ENCODE measurements at places on chromosomes 5 and 9.

- peak; percentile 74 for DNase-seq
Measured at GRCh38 chr9:113011911-113012381, at the start of gene ZNF883. Gene ZNF883, minus strand, starts transcription at chr9:113012192.

DNA sequence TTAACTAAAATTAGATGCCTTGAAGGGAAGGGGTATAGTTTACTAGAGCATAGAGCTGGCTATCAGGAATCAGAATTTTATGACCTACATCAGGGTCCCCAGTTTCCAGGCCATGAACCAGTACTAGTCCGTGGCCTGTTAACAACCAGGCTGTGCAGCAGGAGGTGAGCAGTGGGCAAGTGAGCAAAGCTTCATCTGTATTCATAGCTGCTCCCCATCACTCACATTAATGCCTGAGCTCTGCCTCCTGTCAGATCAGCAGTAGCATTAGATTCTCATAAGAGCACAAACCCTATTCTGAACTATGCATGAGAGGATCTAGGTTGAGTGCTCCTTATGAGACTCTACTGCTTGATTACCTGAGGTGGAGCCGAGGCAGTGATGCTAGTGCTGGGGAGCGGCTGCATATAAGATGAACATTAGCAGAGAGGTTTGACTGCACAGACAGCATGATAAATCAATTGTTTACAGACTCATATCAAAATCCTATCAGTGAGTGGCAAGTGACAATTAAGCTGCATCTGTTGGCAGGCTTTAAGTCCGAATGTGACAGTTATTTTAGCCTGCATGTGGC is 44.6 kb downstream of the TAF11L14 start:
- no peak for DNase-seq

GRCh38 chr5:30808996-30809395 is 384.5 kb upstream of the CDH6 start:
- DNase-seq, result no peak

GRCh38 chr9:18795947-18796671 is 236.9 kb downstream of the SAXO1 start:
- DNase-seq, result no peak

GRCh38 chr9:16386827-16387077 is 483.7 kb downstream of the BNC2 start:
- DNase-seq, result no peak

GRCh38 chr5:76445063-76445462 is 42.0 kb downstream of the IQGAP2 start:
- no peak for DNase-seq

DNA sequence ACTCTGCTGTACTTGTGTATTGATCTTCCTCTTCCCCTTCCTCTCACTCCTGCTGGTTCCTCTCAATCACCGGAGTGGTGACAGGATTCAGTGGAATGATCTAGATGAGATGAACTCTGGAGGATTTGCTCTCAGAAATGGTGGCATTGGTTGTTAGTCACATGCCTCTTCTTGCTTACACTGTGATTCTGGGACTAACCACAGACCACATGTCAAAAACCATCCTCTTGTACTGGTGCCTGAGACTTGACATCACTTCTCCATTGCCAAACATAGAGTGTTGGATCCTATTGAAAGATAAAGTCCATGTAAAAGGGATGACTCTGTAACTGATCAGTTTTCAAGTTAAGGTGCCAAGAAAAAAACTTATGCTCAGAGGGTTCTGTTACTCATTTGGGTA is 506.5 kb downstream of the DMAC1 start:
- DNase-seq, result no peak

GRCh38 chr5:172110921-172111851 is 76.8 kb downstream of the STK10 start:
- DNase-seq, result peak; percentile 75

DNA sequence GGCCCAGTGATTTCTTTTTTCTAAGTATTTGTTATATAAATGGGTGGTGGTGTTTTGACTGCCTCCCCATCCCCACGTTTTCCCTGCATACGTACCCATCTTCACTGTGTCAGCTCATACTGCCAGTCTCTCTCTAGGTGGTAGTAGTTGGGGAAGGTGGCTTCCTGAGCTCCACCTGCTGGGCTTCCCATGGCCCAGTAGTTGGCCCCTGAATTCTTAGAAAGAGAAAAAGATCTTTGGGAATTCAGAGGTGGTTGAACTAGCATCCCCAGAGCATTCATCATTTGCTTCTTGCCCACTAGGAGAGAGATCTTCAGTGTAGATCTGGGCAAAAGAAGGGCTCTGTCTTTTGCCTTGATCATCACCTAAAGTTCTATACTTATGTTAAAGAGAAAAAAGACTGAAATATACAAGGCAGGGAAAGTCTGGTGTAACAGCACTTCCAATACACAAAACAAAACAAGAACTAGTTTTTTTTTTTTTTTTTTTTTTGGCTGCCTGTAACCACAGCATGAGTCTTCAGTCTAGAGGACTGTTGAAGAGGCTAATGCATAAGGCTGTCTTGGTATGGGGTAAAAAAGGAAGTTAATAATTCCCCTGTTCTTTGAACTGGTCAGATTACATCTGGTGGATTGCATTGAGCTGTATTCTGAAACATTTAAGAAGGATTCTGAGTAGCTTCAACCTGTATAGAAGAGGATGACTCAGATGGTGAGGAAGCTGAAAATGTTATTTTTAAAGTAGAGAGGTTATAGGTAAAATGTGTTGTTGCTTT is 128.7 kb downstream of the ATG10 start:
- no peak for DNase-seq

- DNase-seq, result no peak
Measured at GRCh38 chr9:129610213-129610472, 10.8 kb downstream of the C9orf50 start.

DNA sequence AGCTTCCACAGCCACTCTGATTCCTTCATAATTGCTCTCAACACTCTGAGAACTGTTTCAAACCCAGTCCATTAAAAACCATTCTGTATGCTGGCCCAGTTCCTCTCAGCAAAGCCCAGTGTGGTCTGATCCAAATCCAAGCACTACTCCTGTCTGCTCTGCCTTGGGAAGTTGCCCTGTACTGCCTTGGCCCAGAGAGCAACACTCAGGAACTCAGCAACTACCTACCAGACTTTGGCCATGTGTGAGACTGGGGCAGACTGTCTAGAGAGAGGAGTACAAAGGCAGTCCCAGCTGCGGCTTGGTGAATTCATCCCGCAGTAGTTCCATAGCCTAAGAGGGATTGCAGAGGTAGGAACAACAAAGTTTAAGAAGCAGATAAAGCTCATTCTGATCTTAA is 214.4 kb downstream of the MCTP1 start:
- no peak for DNase-seq

DNA sequence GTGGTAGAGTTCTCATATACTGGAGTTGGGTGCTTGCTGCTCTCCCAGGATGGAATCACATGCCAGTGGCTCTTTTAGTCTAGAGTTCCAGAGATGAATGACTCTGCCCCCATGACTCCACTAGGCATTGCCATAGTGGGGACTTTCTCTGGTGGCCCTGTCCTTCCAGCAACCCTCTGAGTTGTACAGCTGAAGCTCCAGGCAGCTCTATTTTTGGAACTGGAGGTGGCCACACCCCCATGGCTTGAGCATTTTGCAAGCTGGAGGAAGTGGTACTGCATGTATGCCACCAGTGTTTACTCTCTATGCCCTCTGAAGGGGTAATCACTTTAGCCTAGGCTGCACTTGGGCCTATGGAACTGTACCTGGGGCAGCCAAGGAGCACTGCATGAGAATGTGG is 112.6 kb downstream of the RANBP17 start:
- no peak for DNase-seq

GRCh38 chr5:108145351-108145750 is 236.5 kb downstream of the FBXL17 start:
- DNase-seq, result no peak

DNA sequence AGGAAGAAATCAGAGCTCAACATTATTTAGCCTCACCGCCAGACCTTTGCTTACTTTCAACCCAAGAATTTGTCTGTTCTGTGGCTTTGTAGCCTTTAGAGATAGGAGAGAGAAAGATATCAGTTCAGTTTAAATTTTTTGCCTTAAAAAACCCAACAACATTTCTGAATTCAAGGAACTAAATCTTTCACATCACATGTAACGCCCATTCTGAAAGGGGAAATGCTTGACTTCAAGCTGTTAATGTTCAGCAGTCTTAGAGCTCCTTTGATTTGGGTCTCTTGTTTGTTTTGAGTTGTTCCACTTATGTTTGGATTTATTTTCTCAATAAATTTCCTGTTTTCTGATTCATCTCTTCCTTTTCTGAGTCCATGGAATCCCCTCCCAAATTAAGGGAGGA is 294.5 kb downstream of the ARHGAP26 start:
- no peak for DNase-seq

GRCh38 chr9:32414856-32415255 is 30.4 kb downstream of the ACO1 start:
- no peak for DNase-seq

DNA sequence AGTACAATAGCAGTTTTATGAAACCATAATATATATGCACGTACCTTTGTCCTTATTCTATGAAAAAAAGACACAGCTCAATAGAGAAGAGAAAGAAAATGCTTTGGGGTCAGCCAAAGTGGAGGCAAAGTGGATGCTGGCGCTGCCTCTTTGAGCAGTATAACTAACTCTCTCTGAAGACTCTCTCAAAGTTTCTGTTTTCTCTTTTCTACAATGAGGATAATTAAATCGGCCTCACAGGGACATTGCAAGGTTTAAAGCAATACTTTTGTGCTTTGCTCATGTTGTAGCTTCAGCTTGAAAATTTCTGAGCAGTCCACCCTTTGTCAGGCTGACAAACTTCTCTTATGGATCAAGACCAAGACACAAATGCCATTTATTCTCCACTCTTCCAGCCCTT is 455.1 kb upstream of the MPDZ start:
- DNase-seq, result no peak

Measured in upper lobe of right lung (tissue), 1 donor.